ENCODE measurements at places on chromosomes 3 and 15.
A peak's percentile ranks its signal among the peaks of the same experiment; 100 is the strongest.

GRCh38 chr3:16311960-16312451 is 47.0 kb downstream of the OXNAD1 start:
- peak; percentile 80 for DNase-seq

GRCh38 chr3:160114355-160114995 is 110.7 kb upstream of the C3orf80 start:
- DNase-seq: no peak

DNA sequence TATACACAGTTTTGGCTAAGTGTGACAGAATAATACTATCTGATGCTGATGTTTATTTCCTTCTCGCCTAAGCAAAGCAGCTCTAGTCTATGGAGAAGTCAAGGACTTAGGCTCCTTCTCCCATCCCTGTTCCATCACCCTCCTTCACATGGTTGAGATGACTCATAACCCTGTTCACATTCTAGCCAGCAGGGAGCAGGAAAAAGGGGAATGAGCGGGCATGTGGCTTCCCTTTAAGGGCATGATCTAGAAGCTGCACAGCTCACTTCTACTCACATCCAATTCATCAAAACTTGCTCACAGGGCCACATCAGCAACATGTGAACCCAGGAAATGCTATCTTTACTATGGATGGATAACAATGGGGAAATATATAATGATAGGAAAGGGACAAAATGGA is 40.9 kb downstream of the CBLB start:
- no peak for DNase-seq

DNA sequence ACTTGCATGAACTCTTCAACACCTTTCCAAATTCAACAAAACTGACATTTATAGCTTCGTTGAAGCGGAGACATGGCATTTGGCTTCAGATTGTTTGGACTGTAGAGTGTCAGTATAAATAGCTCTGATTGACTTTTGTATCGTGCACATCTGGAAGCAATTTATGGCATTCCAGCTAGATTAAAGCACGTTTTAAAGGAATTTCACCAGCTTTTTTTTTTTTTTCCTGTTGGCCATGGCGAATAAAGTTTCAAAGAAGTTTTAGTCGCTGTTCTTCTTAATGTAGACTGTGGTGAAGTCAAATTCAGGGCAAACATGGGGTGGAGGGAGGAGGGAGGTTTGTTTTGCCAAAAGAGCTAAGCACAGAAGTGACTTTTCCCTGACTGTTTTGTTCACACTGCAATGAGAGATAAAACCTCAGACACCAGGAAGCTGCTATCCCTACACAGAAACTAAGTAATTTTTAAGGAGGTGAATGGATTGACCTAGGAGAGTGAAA is 391.0 kb upstream of the RARB start:
- no peak for DNase-seq

DNA sequence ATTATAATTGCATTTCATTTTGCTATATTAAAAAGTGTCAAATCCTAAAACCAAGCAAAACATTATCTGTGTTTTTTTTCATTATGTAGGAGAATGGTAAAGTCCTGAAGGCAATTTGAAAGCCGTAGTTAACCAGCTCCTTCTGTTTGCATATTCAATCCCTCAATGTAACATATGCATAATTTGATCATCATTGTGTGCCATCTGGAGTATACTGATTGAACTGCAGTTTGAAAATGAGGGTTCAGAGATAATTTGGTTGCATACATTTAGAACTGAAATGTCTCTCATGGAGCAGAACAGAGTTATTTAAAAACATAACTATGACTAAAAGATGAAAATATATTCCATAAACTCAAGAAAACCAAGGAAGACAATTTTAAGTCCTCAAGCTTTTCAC is 518.6 kb downstream of the GBE1 start:
- DNase-seq: peak; percentile 22

DNA sequence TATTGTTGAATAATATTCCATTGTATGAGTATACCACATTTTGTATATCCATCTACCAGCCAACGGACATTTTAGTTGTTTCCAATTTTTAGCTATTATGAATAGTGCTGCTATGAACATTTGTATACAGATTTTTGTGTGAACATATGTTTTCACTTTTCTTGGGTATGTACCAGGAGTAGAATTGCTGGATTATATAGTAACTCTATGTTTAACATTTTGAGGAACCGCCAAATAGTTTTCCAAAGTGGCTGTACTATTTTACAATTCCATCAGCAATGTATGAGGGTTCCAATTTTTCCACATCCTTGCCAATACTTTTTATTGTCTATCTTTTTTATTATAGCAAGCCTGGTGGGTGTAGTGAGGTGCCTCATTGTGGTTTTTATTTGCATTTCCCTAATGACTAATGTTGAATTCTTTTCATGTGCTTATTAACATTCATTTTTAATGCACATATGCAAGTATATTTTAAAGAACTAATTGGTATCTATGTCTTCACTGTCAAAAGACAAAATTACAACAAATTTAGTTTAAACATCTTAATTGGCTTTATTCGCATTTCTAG is 77.5 kb upstream of the PIAS1 start:
- no peak for DNase-seq

DNA sequence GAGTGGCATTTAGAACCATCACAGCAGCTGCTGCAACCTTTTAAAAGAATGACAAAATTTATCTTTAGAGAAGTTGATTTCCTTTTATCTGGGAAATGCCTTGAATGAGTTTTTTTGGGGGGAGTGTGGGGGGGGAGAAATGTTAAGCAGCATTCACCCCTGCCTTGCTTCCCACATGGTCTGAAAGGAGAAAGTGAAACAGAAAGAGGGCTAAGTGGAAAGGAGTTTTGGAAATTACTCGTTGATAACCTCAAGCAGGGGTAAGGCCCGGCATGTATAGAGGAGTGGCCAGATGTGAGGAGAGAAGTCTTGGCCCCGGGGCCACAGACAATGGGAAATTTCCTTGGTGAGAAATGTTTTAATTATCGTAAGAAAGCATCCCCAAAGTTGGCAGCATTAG is 23.5 kb downstream of the B3GALNT1 start:
- peak; percentile 16 for DNase-seq

DNA sequence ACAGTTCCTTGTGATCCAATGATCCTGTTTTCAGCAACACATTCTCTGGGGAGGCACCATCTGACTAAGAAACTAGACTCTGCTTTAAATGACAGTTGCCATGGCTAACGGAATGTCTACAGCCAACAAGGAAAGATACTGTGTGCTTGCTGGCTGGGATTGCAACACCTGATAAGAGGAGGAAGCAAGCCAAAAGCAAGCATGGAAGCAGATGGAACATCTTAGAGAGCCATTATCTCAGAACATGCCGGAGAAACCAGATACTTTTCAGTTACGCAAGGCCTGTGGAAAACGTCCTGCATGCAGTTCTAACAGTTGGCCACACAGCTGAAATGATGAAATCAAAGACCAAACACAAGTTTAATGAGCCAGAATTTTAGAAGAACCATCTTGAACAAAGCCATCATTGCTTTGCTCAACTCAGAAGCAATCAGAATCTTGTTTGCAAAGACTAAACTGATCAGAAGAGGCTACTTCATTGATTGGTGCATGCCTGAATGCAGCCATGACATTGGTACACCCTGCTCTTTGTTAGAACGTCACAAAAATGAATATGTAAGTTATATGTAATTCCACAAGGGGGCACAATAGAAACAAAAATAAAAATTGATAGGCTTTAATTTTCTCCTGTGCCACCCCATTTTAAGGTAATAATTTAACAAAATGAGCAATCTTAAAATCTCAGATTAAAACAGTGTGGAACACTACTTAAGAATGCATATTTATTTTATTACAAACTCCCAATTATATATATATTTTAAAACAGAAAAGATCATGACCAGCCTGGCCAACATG is 50.8 kb downstream of the GXYLT2 start:
- peak; percentile 94 for DNase-seq

GRCh38 chr3:3998140-3998922 is 199.1 kb downstream of the LRRN1 start:
- peak; percentile 71 for DNase-seq

- DNase-seq: no peak
These were observed 96.5 kb downstream of the LIPC start for GRCh38 chr15:58528188-58528870.

DNA sequence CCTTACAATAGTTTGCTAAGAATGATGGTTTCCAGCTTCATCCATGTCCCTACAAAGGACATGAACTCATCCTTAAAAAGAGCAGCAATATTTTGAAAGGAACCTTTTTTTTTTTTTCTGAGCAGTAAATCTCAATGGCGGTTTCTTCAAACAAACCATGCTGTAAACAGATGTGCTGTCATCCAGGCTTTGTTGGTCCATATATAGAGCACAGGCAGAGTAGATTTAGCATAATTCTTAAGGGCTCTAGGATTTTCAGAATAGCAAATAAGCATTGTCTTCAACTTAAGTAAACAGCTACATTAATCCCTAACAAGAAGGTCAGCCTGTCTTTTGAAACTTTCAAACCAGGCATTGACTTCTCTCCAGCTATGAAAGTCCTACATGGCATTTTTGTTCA is 334.2 kb downstream of the SLC9A9 start:
- no peak for DNase-seq

- no peak for DNase-seq
These were observed 34.0 kb downstream of the RHCG start for GRCh38 chr15:89462198-89462912.

DNA sequence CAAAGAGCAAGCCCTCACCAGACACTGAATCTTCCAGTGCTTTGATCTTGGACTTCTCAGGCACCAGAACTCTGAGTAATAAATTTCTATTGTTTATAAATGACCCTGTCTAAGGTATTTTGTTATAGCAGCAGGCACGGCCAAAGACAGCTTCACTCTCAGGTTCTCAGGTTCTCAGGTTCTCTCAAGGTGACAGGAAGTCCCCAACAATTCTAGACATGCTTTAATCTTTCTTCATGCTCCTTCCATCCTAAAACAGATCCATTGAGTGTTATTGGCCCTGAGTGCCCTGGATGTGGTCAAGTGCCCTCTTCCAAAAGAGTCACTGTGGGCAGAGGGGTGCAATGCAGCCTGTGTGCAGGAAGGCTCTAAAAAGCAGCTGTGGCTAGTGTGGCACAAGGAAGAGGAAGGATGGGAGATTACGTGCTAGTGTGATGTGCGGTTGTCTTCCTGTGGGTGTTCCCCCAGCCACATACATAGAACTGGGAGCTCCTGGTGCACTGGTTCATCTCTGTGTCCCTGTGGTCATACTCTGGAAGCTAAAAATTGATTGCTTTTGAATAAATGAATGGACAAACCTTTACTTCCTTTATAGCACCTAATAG is 11.0 kb upstream of the RAB7A start:
- peak; percentile 98 for DNase-seq

DNA sequence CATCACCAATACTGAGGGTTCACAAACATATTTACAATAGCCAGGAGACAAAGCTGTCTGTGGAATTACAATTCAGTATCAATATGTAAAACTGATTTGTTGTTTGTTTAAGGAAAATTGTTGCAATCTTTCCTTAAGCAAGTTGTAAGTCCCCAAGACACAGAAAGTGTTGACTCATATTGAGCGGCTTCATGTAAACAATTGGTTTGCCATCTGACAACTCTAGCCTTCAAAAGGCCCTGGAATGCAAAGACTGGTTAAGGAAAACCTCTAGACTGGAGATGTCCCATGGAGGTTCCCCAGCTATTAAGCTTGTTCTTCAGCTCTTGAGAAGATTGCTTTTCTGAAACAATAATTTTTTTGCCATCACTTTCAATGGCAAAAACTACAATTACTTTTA is 283.7 kb upstream of the PROK2 start:
- no peak for DNase-seq

DNA sequence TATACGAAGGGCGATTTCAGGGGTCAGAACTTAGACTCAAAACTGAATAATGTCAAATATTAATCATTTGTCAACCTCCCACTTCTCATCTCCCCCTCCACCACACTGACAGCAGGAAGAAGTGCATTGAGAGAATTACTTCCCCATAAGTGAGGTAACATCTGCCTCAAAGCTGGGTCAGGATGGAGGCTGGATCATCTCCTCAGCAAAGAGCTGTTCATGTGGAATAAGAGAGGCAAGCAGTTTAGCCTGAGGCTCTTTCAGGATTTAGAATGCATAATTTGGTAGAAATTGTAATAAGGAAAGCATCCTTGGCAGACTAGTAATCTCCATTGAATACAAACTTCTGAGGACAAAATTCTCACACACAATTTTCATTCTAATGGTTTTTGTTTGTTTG is 512.1 kb downstream of the ROBO1 start:
- DNase-seq: peak; percentile 18

- no peak for DNase-seq
These were observed 313.1 kb upstream of the PPP2R3A start for GRCh38 chr3:135652388-135652787.

GRCh38 chr3:73280746-73281145 is 219.3 kb downstream of the EBLN2 start:
- DNase-seq: no peak

- DNase-seq: no peak
These were observed 31.5 kb downstream of the SRGAP3 start for GRCh38 chr3:9217784-9218513.
